D341Med (cell line): ENCODE measurements at places on chromosomes 7 and 10.

- DNase-seq, result no peak
Observed at GRCh38 chr10:49323171-49323895, 24.4 kb downstream of the C10orf71 start.

GRCh38 chr10:5827841-5828240 is 14.6 kb upstream of the GDI2 start:
- DNase-seq, result no peak

- DNase-seq, result no peak
Observed at GRCh38 chr10:60175441-60175971, 214.2 kb downstream of the ANK3 start.

GRCh38 chr7:110604885-110605284 is 486.0 kb upstream of the LRRN3 start:
- peak; percentile 45 for DNase-seq

- DNase-seq, result no peak
Observed at GRCh38 chr10:116952729-116953128, 52.3 kb downstream of the SHTN1 start.

- DNase-seq, result no peak
Observed at GRCh38 chr7:102096012-102096332, 190.7 kb upstream of the SH2B2 start.

DNA sequence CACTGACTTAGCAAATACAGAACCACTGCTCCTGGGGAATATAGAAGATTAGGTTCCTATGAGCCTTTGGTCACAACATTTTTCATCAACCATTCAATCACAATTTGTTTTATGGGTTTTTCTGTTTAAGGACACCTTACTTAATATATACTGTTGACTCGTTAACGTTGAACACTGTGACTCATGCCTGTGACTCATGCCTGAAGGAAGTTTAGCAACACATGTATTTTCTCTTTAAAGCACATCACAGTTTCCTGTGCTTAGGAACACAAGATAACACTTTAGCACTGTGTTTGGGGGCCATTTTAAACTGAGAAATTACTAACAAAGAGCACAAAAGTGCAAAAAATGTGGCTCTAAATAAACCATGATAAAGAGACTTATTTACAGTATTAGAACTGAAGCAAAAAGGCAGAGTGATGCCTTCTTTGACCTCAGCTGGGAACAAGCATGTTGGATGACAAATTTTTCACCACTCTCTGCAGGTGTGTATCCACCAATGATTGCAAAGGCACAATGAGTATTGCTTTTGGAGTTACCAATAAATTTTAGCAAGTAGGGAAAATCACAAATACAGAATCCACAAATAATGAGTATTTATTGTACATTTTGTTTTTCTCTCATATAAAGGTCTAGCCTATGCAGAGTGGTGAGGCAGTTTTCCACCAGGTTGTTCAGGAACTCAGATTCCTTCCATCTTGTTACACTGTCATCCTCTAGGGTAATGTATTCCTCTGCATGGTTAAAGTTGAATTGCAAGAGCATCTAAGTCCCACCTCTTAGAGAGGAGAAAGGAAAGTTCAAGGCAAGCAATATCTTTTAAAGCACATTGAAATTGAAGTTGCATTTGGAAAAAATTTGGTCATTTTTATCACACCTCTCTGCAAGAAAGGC is 7.3 kb downstream of the FGFBP3 start:
- DNase-seq, result no peak

DNA sequence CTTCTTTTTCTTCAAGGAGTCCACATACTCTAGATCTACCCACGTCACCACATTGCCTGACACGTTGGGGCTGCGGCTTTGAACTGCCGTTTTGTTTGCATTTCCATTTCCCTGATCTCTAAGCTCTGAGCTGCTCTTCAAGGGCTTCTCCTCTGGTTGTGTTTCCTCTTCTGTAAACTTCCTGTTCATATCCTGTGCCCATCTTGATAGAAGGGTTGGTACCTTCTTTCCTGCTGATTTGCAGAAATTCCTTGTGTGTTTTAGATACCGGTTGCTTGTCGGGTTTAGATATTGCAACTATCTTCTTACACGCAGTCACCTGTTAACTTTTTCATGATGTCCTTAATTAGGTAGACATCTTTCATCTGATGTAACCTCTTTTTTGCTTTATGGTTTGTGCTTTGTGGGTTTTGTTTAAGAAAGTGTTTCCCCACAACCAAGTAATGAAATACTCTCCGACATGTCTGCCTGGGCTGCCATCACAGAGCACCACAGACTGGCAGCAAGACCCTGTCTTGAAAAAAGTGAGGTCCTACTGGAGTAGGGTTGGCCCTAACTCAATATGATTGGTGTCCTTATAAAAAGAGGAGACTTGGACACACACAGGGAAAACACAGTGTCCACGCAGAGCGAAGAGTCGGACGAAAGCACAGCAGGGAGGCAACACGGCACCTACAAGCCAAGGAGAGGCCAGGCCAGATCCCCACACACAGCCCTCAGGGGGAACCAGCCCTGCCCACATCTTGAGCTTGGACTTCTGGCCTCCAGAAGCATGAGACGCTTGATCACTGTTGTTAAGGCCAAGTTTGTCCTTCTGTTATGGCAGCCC is 99.1 kb upstream of the PDGFA start:
- no peak for DNase-seq

DNA sequence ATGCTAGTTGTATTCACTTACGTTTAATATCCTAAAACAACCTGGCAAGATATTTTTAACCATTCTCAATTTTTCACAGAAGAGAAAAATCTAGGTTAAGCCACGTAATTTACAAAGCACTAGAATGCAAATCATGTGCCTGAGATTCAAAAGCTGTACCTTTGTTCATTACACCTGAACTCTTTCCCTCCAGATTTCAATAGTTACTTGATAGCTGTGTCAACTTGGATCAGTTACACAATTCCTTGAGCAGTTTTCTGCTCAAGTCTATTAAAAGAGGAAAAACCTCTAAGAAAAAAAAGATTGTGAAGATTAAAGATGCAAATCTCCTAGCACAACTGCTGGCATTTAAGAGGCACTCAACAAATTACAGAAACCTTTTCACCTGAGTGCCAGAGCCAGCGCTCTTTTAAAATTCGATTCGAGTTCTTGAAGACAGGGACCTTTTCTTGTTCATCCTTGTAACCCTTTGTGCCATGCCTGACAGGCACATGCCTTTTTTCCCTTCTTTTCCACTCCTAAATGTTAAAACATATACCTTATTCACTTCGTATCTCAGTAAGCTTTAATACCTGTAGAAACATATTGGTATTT is 886 bp downstream of the NSUN6 start:
- no peak for DNase-seq

DNA sequence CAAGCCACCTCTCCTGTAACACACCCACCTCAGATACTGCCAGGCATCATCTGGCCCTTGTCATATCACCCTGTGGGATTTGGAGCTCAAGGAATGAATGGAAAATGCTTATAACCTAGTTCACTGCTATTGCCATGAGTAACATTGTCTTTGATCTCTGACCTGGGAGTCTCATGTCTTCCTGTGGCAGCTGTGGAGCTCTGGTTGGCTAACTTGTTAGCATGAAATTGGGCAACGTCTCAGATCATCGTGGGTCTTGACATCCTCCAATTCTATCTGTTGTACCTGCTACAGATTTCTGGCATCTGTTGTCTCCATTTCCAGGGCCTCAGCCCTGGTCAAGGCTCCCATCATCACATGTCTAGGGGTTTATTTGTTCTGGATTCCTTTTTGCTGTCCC is 2.2 kb upstream of the TMEM270 start:
- DNase-seq, result no peak

GRCh38 chr7:23449941-23450340 is 20.4 kb downstream of the IGF2BP3 start:
- DNase-seq, result no peak

- no peak for DNase-seq
Observed at GRCh38 chr7:148371280-148371937, 219.2 kb upstream of the C7orf33 start.

DNA sequence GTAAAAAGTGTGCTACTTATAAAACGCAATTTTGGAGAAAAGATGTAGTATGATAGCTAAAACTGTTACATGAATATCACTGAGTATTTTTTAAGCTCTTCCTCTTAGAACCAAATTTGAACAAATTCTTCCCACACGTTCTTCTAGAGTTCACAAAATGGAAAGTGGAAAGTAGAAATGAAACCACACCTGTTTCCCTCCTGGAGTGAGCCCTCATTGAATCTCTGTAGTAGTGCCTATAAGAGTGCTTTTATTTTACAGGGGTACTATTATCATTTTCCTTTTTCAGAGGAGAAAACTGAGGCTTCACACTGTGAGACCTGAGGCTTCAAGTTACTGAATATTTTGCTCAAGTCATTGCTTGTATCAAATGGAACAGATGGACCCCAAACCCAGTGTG is 393.0 kb downstream of the NRG3 start:
- no peak for DNase-seq

DNA sequence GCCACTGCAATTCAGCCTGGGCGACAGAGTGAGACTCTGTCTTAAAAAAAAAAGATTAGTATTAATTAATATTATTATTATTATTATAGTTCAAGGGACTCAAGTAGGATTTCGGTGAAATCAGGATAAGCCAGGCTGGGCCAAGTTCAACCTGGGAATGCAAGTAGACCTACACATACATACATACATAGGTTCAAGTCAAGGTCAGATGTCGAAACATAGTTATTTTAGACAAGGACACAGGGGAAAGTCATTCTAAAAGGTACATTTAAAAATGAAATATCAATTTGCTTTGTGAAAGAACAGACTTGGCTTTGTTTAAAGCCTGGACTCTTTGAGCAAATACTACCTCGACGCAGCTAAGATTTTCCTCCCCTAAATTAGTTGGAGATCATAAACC is 149.3 kb downstream of the RNF133 start:
- DNase-seq, result no peak

GRCh38 chr7:137652721-137653120 is 194.1 kb downstream of the DGKI start:
- no peak for DNase-seq

GRCh38 chr10:60508037-60508436 is 118.4 kb upstream of the ANK3 start:
- DNase-seq, result no peak

GRCh38 chr7:101154693-101155102 is 422 bp downstream of the AP1S1 start:
- DNase-seq, result no peak

DNA sequence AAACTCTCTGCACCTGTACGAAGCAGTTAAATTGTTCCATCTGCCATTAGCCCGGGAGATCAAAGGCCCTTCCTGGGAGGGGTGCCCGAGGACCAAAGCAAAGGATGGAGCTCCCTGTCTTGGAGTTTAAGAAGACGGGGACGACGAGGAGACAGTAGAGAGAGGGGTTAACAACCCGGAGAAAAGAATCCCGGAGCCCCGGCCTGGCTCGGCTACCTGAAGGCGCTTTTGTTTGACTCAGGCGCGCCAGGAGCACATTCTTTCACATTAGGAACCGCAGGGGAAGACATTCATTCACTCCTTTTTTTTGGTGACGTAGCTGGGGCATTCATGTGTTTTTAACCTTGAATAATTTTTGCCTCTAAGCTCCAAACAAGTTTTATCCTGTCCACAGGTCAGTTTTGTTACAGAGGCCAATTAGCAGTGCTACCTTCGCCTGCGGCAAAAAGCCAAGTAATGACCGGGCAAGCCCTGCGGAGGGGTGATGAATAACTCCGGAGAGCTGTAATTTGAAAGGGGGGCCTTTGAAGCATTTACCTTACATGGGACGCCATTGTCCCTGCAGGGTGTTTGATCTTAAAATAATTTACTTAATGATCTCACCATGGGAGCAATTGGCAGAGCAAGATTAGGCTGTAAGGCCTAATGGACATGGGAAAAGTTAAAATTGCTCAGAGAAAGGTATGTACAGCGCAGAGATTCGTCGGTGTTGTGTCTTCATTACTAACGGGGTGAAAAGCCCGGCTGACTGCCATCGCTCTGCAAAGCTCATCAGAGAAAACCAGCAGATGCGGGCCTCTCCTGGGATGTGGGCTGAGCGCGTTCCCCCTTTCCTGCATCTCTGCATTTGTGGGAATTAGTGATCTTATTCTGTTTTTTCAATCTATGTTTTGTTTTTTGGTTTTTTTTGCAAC is 258.0 kb upstream of the SP4 start:
- peak; percentile 26 for DNase-seq

DNA sequence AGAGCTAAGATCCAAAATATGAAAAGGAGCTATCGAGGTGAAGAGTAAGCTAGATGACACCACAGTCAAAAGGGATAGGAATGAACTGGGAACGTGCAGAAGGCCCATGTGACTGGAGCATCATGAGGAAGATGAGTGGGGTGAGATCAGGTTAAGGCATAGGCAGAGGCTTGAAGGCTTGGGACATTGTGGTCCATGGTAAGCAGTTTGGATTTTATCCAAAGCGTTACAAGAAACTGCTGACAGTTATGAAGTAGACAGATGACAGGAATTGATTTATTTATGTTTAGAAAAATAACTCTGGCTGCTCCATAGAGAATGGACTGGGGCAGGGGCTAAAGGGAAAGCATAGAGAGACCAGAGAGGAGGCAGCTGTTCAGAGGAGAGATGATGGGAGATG is 18.1 kb upstream of the PANK1 start:
- DNase-seq, result no peak

- DNase-seq, result no peak
Observed at GRCh38 chr10:12397941-12398340, 48.6 kb downstream of the CAMK1D start.

DNA sequence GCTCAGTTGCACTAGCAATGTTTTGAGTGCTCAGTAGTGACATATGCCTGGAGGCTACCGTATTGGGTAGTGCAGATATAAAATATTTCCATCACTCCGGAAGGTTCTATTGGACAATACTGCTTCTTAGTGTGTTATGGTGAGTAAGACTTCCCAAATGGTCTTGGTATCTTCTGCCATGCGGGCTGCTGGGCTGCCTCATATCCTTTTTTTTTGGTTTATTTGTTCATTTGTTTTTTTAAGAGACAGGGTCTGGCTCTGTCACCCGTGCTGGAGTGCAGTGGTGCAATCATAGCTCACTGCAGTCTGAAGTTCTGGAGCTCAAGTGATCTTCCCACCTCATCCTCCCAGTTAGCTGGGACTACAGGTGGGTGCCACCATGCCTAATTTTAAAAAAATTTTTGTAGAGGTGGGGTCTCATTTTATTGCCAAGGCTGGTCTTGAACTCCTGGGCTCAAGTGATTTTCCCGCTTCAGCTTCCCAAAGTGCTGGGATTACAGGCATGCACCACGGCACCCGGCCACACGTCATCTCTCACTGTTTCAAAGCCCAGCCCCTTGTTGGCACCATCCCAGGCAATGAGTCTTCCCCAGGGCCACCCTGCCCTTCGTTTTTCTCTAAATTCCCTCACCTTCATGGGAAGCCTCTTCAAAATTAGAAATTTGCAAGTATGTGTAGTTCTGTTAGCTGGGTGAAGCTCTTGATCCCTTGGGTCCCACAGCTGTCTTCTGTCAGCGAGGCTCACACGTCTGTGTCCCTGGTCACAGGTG is 111.0 kb upstream of the KLF14 start:
- no peak for DNase-seq

GRCh38 chr7:41459623-41460261 is 243.1 kb downstream of the INHBA start:
- DNase-seq, result no peak

- no peak for DNase-seq
Observed at GRCh38 chr10:34303022-34303421, 512.1 kb downstream of the PARD3 start.

- no peak for DNase-seq
Observed at GRCh38 chr7:92880212-92881090, 44.1 kb upstream of the CDK6 start.
